ENCODE measurements at places on chromosomes 12 and 14.

GRCh38 chr12:95151406-95151805 lies 65.9 kb downstream of the FGD6 start:
- DNase-seq: no peak

DNA sequence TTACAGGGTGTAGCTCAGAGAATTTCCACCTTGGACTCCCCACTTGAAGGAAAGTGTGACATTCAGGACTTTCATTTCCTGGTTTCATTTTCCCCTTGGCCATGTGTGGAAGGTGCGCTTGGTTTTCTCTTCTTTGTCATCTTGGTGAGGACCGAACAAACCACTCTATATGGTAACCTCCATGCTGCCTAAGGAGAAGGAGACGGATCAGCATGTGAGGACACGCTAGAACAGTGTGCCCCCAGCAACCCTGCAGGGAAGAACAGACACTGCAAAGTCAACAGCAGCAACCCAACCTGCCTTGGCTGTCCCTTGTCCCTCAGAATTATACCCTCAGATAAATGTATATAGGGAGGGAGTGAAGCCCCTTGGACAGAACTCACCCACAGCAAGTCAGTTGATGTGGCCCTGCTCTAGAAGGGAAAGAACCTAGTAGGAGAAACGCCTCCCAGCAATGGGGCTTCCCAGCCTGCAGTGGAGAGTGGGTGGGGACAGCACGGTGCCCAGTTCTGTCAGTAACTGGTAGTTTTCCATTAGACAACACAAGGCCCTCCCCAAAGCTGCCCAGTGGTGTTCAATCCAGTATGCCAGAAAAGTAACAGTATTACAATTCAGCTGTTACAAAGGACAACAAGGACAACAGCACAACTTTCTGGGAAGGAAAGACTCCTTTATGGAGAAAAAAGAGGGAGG lies 18.9 kb upstream of the COCH start:
- no peak for DNase-seq

DNA sequence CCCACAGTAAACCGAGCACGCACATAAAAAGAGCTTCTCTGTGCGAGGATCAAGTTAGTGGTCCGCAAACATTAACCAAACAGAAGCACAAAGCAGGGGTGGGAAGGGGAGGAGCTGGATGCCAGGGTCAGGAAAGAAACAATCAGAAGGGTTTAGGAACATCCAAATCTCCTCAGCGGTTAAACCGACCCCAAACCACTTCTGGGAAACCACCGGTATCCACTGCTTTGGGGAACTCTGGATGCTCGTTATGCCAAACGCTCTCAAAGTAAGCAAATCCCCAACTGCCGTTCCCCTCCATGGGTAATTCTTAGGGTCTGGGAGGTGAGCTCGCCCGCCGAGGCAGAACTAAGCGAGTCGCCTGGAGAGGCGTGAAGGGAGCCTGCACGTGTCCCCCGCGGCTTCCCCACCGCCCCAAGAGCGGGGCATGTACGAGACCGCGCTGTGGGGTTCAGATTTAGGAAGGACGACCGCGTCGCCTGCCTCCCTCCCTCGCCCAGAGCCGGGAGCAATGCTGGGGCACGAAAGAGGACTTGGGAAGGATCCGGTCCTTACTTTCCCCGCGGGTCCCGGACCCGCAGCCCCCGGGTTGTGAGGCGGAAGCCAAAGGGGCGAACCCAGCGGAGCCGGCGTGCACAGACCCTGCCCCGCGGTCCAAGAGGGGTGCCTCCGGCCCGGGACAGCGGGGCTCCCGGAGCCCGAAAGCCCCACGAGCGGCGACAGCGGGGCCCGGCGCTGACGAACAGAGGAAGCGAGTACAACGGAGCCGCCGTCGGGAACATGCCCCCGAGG lies 711 bp downstream of the SBNO1 start:
- DNase-seq: peak; percentile 58

DNA sequence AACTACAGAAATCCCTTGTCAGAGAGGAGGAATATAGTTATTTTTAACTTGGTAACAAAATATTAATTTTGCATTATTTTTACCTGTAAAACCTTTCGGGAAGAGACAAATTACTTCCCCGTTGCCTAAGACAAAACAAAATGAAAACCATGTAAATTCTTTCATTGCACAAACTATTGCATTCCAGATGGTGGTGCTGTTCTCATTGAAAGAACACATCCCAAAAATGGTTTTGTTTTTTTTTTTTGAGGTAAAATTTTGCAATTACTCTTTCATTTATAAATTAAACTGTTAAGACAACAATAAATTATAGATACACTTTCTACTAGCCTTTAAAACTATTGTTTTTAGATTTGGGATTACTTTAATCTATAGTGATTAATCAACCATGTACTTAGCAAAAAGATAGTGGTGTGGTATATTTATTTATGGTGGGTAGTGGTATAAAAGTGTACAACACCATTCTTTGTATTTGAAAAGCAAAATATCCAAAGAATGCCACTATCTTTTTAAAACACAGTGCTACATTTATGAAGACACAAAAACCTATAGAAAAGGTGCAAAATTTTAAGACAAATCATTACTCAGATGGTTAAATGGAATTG lies 115.5 kb downstream of the SLC38A1 start:
- DNase-seq: no peak

DNA sequence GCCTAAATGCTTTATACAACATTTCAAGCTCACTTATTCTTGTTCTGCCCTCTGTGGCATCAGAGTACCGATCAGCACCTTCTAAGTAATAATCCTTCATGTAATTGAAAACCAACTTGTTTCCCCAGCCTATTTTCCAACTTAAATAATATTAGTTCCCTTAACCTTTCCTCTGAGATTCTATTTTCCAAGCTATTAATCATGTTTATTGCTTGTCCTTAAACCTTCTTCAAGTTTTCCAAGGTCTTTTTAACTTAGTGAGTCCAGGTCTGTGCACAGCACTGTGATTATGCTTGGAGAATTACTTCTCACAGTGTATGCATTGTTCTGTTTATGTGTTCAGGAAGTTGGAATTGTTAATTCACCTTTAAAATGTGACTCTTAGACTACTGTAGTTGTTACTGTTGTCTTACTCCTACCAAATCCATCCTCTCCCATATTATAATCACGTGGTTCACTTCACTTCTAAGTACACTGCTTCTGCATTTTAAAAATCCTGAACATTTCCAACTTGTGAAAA lies 1039.3 kb upstream of the FOXG1 start:
- no peak for DNase-seq

- DNase-seq: no peak
These were observed 2.4 kb upstream of the WIF1 start for GRCh38 chr12:65123435-65124063.

DNA sequence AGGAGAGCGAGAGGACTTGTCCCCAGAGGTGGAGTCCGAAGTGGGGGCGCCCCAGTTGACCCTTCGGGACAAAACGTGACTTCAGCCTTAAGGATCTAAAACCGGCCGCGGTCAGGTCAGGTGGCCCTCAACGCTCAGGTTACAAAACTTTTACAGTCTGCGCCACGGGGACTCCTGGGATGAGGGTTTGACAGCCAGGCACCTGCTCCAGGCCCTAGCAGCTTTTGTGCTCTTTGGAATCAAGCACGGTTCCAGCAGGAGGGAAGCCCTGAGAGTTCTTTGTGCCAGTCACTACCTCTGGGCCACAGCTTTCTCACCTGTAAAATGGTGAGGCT lies 337 bp downstream of the ZC2HC1C start:
- no peak for DNase-seq

DNA sequence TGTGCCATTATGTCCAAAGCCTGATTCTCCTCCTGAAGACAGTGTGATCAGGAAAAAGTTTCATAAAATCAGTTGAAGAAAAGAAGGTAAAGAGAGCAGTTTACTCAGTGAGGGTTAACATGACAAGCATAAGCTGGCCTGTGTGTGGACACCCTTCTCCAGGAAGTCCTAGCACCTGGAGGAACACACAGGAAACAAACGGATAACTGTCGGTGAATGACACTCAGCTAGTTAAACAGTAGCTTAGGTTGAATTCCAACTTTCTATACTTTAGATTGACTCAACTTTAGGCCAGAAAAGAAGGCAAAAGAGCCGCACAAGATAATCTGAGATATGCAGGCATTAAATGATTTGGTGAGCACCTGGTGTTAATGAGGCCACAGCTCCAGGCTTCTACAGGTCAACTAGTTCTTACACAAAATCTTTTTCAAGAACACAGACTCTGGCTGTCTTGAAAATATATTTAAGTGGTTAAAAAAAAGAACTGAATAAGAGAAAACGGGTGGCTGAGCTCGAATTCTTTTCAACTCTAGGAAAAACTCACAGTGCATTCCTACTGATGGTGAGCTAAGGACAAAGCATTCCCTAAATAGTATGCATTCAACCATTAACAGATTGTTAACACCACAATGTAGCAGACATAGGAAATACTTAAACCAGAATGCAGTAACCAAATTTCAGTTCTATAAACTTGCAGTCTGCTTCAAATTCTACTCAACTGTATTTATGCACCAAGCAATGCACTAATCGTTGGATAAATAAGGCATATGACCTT lies 56.9 kb upstream of the TSPAN8 start:
- no peak for DNase-seq

- DNase-seq: no peak
These were observed 220.4 kb upstream of the GARIN6 start for GRCh38 chr12:99427104-99427503.

DNA sequence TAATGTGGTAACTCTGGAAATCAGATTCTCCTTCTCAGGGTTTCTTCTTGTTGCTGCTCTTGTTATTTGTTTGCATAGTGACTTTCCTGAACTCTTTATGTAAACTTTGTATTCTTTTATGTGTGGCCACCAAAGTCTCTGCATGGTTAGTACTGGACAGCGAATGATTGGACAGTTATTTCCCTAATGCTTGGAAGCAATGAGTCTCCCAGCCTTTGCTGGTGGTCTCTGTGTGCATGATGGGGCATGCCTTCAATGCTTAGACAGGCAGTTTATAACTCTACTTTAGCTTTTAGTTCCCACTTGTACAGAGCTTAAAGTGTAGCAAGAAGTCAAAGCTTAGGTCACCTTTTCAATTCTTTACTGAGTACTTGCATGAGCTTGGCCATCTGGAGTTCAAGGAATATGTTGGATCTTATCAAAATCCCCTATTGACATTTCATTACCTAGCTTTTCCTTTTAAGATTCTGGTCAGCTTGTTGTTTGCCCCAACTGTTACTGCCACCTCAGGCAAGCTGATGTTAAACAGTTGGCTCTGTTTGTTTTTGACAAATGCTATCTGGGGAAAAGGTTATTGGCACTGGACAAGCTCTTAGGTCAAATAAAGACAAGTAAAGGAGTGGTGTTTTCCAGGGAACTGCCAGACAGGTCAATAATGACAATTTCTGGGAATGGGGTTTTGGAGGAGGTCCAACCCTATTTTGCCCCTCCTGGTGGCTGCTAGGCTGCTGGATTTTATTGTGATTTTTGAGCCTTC lies 12.3 kb downstream of the CCDC91 start:
- DNase-seq: no peak

- peak; percentile 90 for DNase-seq
These were observed at the start of gene TAPBPL for GRCh38 chr12:6451348-6452244. TAPBPL (plus strand) TSS chr12:6452042; CDS start chr12:6452249, 207 bp downstream.

Data from activated CD8-positive, alpha-beta memory T cell treated with anti-CD3 and anti-CD28 coated beads, Interleukin-2, amount 10 ng/mL, durations not matched to agents 7 days and 5 days (primary cell).